NCI-H146 (cell line): ENCODE measurements at places on chromosomes 6 and 20.

GRCh38 chr6:127956260-127956888 lies 55.5 kb upstream of the THEMIS start:
- DNase-seq = no peak

GRCh38 chr6:139338795-139339194 lies 35.7 kb downstream of the CITED2 start:
- no peak for DNase-seq

DNA sequence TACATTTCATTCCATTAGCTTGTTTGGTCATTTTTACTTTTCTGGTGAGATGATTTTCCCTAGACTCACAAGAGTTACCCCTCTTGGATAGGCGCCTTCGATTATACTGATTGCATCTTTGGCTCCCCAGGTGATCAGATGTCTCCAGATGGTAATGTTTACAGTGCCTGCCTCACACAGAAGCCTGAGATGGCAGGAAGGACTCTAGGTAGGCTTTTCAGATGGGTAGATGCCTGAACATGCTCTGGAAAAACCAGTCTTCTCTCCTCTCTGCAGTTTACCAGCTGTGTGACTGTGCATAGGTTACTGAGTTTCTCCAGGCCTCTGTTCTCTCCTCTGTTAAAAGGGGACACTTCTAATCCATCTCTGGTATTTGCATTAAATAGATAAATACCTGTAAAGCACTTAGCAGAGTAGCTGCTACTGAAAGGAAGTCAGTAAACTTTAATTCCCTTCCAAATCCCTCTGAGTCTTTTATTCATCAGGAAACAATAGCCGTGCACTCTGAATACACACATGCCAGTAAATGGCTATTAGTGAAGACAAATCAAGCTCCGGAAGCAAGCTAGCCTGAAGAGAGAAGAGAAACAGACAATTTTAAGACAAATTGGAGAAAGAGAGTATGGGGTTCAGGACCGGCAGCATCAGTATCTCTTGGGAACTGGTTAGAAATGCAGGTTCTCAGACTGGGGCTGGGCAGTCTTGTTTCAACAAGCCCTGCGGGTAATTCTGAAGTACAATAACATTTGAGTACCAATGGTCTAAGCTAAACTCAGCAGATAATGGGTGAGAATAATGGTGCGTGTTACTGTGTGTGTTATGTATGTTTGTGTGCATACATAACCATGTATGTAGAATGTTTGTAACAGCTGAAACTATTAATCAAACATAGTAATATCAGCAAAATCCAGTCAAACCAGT lies 139.4 kb downstream of the UST start:
- peak; percentile 77 for DNase-seq

GRCh38 chr6:7781240-7781639 lies 55.3 kb downstream of the BMP6 start:
- DNase-seq = no peak

DNA sequence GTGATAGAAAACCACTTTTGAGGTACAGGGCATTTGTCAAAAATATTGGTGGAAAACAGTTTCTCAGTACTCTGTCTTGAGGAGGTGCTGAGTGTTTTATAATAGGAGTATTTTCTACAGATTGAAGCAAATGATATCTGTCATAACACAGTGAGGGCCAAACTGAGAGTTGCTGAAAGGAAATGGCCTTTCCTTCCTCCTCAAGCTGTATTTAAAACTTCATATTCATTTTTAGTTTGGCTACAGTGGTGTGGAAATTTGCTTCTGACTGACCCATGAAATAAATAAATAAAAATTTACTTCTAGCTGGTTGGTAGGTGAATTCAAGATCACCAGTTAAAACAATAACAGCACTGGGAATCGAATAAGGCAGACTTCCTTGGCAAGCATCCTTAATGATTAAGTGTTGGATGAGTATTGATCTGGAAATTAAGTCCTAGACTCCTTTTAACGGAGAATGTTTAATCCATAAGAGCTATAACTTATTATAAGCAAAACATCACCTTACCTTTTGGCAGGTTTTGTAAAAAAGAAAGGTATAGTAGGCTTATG lies 828.6 kb upstream of the CITED2 start:
- DNase-seq = no peak

DNA sequence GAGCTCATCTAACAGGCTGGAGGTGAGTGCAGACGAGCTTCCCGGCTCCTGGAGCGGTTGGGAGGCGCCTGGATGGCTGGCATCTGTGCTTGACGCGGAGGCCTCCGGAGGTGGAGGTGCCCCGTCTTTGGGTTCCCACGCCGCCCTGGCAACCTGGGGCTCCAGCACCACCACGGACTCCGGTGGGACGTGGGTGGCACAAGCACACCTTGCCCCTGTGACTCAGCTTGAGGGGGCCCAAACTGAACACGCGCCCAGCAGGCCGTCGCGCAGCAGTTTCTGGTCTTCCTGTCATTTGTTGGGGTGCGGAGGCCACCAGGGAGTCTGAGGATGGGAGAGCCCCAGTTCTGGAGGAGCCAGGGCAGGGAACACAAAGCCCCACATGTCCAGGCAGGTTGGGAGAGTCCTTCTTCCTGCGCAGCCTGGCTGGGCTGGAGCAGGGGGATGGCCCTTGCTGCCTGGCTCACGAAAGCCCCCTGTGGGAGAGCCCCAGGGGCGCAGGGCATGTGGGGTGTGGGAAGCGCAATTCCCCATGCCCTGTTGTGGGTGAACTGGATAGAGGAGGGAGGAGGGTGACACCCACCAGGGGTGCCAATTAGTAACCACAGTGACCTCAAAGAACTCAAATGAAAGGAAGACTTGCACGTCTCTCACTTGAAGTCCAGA lies 1378.6 kb upstream of the DEFB115 start:
- peak; percentile 55 for DNase-seq

DNA sequence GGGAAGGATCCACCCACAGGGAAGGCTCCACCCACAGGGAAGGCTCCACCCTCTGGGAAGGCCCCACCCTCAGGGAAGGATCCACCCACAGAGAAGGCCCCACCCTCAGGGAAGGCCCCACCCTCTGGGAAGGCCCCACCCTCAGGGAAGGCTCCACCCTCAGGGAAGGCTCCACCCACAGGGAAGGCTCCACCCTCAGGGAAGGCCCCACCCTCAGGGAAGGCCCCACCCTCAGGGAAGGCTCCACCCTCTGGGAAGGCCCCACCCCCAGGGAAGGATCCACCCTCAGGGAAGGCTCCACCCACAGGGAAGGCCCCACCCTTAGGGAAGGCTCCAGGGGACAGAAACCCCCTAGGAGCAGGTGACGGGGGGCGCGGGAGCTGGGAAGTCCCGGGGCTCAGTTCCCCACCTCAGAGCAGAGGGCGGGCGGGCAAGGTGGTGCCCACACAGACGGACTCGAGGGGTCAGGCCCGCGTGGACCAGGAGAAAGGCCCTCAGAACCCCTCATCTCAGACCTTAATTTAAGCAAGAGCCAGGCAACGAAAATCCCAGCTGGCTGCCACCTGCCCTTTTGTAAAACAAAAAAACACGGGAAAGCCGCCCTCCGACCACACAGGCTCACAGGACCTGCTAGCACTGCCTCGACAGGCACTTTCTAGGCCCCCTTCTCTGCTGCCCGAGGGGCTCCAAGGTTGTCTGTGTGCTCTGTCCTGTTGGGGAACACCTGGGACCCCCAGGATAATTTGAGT lies 39.7 kb downstream of the KCNQ2 start:
- peak; percentile 33 for DNase-seq

GRCh38 chr20:51017251-51017650 lies 5.7 kb downstream of the KCNG1 start:
- DNase-seq = no peak

- DNase-seq = no peak
Measured at GRCh38 chr6:127192911-127193541, 73.6 kb upstream of the RNF146 start.

DNA sequence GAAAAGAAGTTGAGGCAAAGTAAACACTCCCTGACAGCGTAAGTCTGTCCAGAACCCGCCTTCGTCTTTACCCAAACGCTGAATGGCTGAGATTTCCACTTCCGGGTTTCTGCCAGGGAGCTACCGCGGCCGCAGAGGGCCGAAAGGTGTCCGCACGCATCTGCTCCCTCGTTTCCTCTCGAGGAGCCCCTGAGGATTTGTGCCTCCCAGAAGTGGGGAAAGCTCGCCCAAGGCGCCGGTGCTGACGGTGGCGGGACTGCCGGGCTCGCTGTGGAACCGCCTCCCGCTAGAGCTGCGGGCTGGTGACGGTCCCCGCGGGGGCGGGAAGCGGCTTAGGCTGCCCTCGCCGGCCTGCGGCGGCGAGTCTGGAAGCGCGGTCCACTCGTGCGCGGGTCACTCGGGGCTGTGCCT lies 1760.2 kb upstream of the DEFB115 start:
- DNase-seq = peak; percentile 97

- DNase-seq = peak; percentile 53
Measured at GRCh38 chr6:53703047-53703446, 37.5 kb upstream of the KLHL31 start.

DNA sequence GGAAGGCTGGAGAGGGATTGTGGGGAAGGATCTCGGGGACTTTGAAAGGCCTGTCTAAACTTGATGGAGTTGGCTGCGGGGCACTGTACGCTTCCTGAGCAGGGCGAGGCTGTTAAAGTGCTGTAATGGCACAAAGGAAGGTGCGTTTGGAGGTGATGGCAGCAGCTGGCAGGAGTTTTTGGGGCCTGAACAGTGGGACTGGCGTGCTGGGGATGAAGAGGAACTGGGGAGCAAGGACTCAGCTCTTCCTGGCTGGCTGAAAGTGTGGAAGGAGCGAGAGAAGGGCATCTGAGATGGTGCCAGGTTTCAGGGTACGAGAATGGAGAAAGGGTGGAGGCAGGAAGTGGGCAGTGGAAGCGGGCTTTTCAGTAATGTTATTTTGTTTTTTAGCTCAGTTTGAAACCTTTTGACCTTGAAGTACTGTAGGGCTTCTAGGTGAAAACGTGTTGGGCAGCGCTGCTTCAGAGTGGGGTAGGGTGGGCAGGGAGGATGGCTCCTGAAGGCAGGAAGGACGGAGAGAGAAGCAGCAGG lies 8.0 kb downstream of the TMEM181 start:
- no peak for DNase-seq

DNA sequence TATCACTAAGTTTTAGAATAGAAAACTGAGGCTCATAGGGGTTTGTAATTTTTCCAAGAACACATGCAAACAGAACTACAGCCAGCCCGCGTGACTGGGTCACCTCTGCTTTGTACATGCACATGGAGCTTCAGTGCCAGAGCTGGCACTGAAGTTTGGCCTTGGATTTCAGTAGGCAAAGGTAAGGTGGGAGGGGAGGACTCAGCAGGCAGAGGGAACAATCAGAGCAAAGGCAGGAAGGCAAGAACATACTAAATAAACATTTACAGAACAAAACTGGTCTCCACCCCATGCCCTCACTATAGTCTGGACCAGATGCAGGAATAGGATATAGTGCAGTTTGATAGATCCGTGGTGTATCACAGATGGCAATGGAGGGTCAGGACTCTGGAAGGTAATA lies 13.6 kb upstream of the ABRACL start:
- DNase-seq = peak; percentile 50

DNA sequence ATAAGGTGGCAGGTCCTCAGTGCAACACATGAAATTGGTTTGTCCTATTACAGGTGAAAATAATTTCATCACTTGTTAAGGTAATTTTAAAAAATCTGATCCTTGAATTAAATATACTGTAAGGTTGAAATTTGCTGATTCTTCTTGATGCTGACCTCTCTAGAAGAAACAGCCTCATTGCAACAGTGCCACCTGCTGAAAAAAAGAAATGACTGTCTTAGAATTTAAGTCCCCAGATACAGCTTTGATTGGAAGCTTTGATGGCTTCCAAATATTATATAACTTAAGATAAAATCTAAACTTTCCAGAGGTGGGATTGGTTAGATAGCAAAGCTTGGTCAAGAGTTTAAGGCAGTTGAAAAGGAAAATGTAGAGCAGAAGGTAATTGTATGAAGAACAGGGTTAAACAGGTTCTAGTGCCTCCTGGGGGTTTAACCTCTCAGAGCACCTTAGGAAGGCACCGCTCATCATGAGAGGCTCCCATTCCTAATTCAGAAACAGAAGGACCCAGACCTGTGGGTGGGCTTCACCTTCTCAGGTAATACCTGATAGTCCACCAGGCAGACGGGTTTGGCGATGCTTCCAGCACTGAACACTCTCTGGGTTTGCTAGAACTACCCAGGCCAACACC lies 401.0 kb downstream of the PAX1 start:
- peak; percentile 19 for DNase-seq

DNA sequence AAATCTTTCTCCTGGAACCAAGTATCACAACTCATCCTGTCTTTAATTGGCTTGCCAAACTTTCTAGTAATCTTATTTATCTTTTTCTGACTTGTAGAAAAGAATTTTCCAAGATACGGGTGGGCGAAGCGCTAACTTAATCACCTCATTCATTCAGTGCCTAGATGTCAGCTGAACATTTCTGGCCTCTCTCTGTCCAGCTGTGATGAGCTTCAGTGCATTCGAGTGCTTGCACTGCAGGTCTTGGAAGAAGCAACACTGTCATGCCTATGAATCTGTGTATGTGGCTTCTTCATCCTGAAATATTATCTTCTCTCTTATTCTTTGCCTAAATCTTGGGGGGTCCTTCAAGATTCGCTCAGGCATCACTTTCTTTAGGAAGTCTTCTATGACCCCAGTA lies 16.3 kb upstream of the ENPP1 start:
- no peak for DNase-seq

- no peak for DNase-seq
Measured at GRCh38 chr6:148443798-148444560, 101.3 kb downstream of the SASH1 start.

DNA sequence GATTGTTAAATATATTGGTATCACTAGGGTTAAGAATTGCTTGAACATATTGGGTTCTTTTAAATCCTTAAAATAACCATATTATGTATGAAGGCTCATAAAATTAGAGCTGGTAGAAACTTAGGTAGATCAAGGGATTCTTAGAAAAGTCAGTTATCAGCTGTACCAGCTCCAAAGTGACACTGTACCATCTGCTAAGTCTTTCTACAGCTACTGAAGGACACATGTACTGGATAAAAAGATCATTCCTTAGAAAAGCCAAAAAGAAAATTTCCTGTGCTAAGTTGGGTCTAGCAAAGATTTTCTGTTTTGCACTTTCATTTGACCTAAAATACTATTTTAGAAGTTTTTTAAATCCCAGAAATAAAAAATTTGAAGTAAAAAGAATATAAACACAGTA lies 130.4 kb downstream of the CD164 start:
- no peak for DNase-seq

DNA sequence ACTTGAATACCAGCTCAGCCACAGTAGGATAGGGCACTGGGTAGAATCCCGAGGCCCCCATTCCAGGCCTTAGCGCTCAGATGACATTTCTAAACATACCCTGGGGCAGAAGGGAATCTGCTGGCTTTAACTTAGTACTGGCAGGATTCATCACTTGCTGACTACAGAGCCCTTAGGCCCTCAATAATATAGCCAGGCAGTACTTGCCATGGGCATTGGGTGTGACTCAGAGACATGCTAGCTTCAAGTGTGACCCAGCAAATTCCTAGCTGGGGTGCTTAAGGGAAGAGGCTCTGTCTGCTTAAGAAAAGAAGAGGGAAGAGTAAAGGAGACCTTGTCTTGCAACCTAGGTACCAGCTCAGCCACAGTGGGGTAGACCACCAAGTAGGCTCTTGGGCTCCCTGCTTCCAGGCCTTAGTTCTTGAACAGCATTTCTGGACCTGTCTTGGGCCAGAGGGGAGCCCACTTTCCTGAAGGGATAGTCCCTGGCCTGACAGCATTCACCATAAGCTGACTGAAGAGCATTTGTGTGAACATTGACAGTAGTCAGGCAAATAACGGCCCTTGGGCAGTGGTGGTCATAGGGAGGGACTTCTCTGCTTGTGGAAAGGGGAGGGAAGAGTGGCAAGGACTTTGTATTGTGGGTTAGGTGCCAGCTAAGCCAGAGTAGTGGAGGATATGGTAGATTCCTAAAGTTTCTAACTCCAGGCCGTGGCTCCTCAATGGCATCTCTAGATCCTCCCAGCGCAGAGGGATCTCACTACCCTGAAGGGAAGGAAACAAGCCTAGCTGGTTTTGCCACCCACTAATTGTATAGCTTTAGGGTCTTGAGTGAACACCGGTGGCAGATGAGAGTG lies 48.5 kb upstream of the HACE1 start:
- no peak for DNase-seq
